ENCODE measurements at places on chromosomes 12 and 14.

GRCh38 chr12:26056335-26056734 is 68.5 kb downstream of the BHLHE41 start:
- peak; percentile 40 for DNase-seq

DNA sequence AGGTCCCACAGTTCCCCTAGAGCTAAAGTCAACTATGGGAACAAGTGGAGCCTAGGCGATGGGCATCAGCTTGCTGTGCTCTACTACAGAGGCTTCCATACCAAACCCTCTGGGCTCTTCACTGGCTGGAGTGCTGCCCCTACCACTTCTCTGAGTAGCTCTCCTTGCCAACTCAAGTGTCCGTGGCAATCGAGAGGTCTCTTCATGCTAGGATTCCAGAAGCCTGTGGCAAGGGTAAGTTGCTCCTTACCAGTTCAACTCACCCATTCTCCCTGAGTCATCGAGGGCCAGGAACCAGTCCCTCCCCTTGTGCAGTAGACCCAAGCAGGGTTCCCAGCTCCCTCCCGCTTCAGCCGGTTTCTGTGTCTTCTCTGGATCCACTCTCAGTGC is 76.1 kb downstream of the GALC start:
- DNase-seq = no peak

GRCh38 chr14:78005325-78005724 is 164.8 kb upstream of the NRXN3 start:
- DNase-seq = peak; percentile 67

GRCh38 chr12:508145-508544 is 48.4 kb downstream of the B4GALNT3 start:
- DNase-seq = no peak

DNA sequence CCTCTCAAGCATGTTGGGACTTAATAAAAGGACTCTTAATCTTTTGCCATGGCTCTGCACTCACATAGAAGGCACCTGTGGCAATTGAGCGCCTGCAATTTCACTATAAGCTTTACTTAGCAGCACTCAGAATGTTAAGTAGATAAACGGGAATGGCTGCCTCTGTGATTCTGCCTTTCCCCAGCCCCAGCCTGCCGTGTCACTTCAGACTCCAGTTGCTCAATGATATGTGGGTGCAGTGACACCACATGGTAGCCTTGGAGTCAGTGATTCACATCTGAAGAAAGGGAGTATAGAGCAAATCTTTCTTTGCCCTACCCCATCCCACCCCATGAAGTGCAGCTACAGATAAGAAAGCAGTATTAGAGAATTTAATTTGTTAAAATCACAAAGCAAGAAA is 96.1 kb downstream of the ZFC3H1 start:
- DNase-seq = no peak

- DNase-seq = no peak
Observed at GRCh38 chr14:42095155-42095554, 488.5 kb downstream of the LRFN5 start.

- DNase-seq = no peak
Observed at GRCh38 chr14:56199095-56199981, 81.1 kb downstream of the PELI2 start.

DNA sequence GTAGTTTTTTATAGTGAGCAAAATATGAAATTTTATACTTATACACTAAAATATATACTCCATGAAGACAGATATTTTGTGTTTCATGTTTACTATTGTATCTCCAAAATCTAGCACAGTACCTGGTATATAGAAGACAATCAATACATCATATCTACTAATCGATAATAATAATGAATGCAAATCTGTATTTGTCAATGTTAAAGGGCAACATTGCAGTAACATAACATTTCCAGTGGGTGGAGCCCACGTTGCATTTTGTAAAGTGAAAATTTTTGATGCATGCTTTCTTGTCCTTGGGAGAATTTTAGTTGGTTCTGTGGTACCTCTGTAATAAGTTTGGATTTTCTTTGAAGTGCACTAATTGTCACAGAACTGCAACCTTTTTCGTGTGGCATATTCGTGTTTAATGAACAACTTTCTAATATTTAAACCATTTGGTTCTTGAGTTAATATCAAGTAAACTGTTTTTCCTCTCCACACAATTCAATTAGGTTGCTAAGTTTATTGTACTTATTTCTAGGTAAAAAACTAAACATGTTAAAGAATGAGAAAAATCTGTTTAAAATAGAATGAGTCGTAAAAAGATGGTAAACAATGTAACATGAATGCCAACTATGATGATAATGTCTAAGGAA is 47.4 kb downstream of the AVPR1A start:
- peak; percentile 37 for DNase-seq

DNA sequence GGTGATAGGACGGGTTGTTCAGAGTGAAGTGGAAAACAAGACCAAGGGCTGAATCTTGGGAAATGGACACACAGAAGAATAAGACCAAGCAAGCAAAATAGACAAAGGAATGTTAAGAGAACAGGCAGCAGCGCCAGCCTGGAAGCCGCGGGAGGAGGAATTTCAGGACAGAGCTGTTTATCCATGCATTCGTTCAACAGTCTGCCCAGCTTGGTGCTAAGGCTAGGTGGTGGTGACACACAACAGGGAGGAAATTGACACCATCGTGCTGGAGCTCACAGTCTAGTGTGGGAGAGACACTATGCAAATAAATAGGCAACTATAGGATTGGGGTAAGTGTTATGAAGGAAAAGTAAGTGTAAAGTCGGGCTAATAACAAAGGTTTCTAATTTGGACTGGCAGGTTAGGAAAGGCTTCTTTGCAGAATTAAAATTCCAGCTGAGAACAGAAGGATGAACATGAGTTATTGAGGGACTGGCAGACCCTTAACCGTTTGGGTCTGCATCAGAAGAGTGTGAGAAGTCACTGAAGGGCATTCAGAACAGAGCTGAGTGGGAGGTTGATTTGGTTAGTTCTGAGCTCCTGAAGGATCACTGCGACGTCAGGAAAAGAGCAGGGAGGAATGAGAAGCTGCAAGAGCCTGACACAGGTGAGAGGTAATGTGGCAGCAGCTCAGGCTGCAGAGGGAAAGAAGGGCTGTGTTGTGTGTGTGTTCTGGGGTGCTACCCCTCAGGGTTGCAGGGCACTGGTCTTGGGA is 242.6 kb upstream of the FKBP4 start:
- DNase-seq = no peak

Data from LoVo (cell line).